ENCODE measurements at places on chromosomes 11 and 22. TPM values are rescaled to one million over a fixed set of nuclear protein-coding genes. Genes with fewer than 3 reads are reported as not detected.

DNA sequence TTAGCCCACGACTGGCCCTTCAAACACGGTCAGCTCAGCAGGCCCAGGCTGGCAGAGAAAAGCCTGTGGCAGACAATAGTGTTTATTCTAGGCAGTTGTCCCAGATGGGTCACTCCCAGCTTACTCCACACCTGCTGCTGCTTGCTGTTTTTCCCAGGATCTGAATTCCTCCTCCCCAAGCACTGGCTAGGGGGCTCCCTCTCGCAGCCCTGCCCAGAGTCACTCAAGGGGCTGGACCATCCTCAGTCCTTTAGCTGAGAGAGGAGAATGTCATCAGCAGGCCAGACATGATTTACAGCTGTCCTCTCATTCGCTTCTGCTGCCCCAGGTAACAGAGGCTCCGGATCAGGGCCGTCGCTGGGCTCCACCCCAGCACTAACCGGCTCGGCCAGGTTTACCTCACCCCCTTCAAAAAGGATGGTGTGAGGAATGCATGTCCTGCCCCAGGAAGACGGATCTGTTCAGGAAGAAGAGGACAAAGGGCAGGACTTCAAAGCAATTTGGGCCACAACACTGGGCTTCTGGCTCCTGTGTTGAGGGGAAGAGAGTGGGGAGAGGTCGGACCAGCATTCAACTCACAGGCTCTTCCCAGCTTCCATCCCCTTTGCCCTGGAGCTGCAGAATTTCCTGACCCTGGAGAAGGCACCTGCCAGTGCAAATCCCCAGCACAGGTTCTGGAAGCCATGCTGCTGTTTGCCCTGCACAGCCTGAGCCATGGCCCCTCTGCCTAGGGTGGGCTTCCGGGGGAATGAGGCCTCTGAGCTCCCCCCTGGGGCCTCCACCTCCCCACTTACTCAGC is 59.7 kb upstream of the BARX2 start:
- H3K36me3 ChIP-seq, result no peaks in the 10 kb centered on the region
- H3K27me3 ChIP-seq, result no peaks in the 10 kb centered on the region
- H3K27ac ChIP-seq, result no peak overlapping the region
- no peak for DNase-seq
- no peak overlapping the region for H3K4me3 ChIP-seq

GRCh38 chr22:17847360-17848078 is 73.2 kb upstream of the BID start:
- H3K27me3 ChIP-seq, result no peaks in the 10 kb centered on the region
- H3K4me1 ChIP-seq, result peaks cover 2% of the 10 kb centered on the region
- H3K36me3 ChIP-seq, result peaks cover 87% of the 10 kb centered on the region
- no peak for DNase-seq

GRCh38 chr11:128351168-128351567 is 236.2 kb downstream of the ETS1 start:
- no peak for DNase-seq
- H3K4me3 ChIP-seq, result no peak overlapping the region
- H3K27me3 ChIP-seq, result no peaks in the 10 kb centered on the region
- H3K4me1 ChIP-seq, result peaks cover 8% of the 10 kb centered on the region

The TCF20 gene
- total RNA-seq, result 62.1 TPM
